ENCODE measurements at places on chromosomes 6 and 20. TPM values are rescaled to one million over a fixed set of nuclear protein-coding genes. Genes with fewer than 3 reads are reported as not detected.
A peak's percentile ranks its signal among the peaks of the same experiment; 100 is the strongest.

DNA sequence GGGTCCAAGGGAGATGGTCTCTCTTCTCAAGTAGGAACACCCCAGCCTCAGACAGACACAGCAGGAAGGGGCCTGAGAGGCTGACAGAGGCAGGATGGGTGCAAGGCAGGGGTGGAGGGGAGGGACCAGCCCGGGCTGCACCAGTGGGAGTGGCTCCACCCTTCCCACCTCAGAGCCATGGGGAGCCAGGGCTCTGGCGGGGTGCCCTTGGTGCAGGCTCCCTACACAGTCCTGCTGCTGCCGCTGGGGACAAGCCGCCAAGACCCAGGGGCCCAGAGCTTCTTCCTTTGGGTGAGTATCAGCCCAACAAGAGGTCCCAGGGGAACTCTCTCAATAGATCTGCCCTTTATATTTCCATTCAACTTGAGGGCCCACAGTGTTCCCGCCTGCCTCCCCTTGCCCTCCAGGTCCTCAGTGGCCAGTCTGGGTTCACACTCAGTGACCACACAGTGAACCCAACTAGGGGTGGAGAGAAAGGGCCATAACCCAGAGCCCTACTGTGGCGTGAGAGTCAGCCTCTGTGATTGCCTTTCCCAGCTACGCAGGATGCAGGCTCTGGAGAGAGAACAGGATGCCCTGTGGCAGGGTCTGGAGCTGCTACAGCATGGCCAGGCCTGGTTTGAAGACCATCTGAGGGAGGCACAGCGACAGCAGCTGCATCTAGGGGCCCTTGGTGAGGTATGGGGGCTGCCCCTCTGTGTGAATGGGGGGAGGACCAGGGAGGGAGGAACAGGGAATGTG is 592 bp downstream of the SAPCD1 start:
- no peak overlapping the region for H3K4me3 ChIP-seq
- no peak for DNase-seq
- H3K27ac ChIP-seq, result no peak overlapping the region
- peaks cover 5% of the 10 kb centered on the region for H3K36me3 ChIP-seq
- no peaks in the 10 kb centered on the region for H3K27me3 ChIP-seq

DNA sequence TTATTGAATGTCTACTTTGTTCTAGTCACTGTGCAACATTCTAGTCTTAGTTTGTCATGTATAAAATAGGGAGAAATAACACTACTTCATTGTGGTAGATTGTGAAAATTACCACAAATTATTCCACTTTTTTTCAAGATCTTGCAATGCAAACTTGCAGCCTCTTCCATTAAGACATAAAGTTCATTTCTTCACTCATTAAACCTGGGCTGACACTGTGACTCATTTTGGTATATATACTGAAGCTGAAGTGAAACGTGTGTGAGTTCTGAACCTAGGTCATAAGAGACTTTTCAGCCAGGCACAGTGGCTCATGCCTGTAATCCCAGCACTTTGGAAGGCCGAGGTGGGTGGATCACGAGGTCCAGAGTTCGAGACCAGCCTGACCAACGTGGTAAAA is 329.0 kb downstream of the BCKDHB start:
- H3K4me1 ChIP-seq, result peaks cover 4% of the 10 kb centered on the region
- H3K27ac ChIP-seq, result no peak overlapping the region
- no peak overlapping the region for H3K4me3 ChIP-seq
- no peaks in the 10 kb centered on the region for H3K27me3 ChIP-seq

- peaks cover 34% of the 10 kb centered on the region for H3K4me1 ChIP-seq
- DNase-seq, result no peak
- H3K27ac ChIP-seq, result no peak overlapping the region
- H3K27me3 ChIP-seq, result no peaks in the 10 kb centered on the region
- no peak overlapping the region for H3K4me3 ChIP-seq
- no peaks in the 10 kb centered on the region for H3K36me3 ChIP-seq
Measured at GRCh38 chr6:113591896-113592827, 265.0 kb upstream of the MARCKS start.

DNA sequence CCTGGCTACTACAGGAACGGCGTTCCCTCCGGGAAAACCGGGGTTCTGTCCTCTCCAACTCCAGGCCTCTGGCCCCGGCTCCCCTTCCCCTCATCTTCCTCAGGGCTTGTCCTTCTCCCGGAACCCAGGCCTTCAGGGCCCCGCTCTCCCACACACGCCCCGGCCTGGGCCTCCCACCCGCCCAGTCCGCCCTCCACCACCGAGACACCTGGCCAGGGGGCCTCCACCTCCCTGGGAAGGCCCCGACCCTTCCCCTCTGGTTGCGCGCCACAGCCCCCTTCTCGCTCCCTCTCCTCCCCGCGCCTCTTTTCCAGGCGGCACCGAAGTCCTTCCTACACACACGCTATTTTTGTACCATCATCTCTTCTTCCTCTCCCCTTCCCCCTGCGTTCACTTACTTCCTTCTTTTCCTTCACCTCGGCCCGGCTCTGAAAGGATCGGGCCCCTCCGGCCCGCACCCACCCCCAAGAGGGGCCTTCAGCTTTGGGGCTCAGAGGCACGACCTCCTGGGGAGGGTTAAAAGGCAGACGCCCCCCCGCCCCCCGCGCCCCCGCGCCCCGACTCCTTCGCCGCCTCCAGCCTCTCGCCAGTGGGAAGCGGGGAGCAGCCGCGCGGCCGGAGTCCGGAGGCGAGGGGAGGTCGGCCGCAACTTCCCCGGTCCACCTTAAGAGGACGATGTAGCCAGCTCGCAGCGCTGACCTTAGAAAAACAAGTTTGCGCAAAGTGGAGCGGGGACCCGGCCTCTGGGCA is 1.3 kb upstream of the SIRPA start:
- H3K4me1 ChIP-seq, result peaks cover 26% of the 10 kb centered on the region
- H3K36me3 ChIP-seq, result no peaks in the 10 kb centered on the region
- H3K27ac ChIP-seq, result peak overlapping the region; percentile 44
- H3K27me3 ChIP-seq, result peaks cover 42% of the 10 kb centered on the region

DNA sequence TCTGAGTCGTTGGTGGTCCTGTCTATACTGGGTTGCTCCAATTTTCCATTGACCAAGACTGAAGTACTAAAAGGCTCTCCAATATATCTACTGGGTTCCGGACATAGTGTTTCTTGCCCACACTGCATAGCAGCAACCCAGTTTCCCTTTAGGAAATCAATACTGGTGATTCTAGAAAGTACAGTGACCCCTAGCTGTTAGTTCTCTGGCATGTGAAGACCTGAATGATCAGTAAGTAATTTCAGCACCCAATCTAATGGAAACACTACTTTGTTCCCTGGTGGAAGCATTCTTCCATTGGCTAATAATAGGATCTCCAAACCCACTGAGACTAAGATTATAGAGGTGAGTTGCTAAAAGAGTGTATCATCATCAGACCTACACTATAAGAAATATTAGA is 40.8 kb upstream of the STMND1 start:
- no peak overlapping the region for H3K4me3 ChIP-seq
- no peak overlapping the region for H3K27ac ChIP-seq
- peaks cover 11% of the 10 kb centered on the region for H3K27me3 ChIP-seq
- H3K36me3 ChIP-seq, result no peaks in the 10 kb centered on the region

DNA sequence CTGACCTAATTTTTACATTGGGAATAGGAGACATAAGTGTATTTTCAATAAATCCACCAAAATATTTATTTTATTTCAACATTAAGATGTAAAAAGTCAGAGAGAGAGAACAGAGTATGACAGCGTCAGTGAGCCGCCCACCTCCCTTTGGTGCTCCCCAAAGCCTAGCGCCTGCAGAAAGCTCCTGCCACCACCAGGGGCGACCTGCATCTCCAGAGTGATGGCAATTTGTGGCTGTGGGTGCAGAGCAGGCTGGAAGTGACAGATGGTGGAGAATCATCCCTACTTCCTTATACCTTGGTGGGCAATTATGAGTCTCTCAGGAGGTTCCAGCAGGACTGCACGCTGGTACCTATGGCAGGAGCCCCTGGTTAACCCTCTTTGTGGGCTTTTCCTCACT is 87.3 kb downstream of the PTPRT start:
- peaks cover 1% of the 10 kb centered on the region for H3K4me1 ChIP-seq
- no peak overlapping the region for H3K27ac ChIP-seq
- H3K27me3 ChIP-seq, result no peaks in the 10 kb centered on the region
- no peak overlapping the region for H3K4me3 ChIP-seq

DNA sequence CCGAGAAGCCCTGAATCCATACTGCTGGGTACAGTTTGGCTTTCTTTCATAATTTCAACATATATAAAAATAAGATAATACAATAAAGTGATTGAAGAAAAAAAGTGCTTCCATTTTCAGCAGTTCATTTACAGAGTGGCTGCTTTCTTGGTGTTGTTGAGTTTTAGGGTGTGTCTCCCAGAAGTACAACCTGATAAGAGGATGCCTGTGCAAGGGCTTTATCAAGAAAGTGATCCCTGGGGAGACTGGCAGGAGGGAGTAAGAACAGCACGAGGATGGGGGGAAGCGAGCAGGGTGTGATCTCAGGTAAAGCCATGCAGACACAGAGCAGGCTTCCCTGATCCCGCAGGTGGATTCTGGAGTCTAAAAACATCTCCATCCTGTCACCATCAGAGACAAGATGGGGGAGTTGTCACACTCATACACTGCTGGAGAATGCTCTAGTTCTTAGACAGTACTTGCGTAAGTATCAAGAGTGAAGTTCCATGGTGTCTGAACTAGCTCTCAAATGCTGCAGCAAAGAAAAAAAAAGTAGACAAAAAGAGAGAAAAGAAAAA is 395.9 kb downstream of the CDH26 start:
- H3K27ac ChIP-seq, result no peak overlapping the region
- no peaks in the 10 kb centered on the region for H3K36me3 ChIP-seq
- H3K27me3 ChIP-seq, result no peaks in the 10 kb centered on the region
- DNase-seq, result no peak
- H3K4me1 ChIP-seq, result peaks cover 1% of the 10 kb centered on the region

DNA sequence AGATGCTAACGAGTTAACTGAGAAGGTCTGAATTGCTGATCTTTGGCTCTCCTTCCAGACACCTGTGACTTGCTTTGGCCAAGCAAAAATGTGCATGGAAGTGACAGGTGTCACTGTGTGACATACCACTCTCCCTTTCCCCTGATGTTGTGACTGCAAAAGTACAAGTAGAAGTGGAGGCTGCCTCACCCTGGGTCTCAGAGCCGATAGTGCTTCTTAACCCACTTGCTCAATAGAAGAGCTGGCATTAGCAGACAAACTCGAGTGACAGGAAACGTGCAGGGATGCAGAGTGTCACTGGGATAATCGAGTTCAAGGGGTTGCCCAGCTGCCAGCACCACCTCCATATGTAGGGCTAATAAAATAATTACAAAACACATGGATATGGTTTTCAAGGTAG is 16.4 kb upstream of the SPO11 start:
- DNase-seq, result no peak
- H3K36me3 ChIP-seq, result no peaks in the 10 kb centered on the region

GRCh38 chr20:16864963-16865362 is 116.8 kb downstream of the OTOR start:
- no peak overlapping the region for H3K27ac ChIP-seq
- H3K4me3 ChIP-seq, result no peak overlapping the region
- no peak for DNase-seq
- no peaks in the 10 kb centered on the region for H3K4me1 ChIP-seq
- peaks cover 3% of the 10 kb centered on the region for H3K27me3 ChIP-seq

GRCh38 chr20:21901470-21902275 is 196.2 kb downstream of the PAX1 start:
- H3K4me3 ChIP-seq, result no peak overlapping the region
- H3K27ac ChIP-seq, result no peak overlapping the region
- DNase-seq, result no peak
- H3K27me3 ChIP-seq, result no peaks in the 10 kb centered on the region
- no peaks in the 10 kb centered on the region for H3K4me1 ChIP-seq

DNA sequence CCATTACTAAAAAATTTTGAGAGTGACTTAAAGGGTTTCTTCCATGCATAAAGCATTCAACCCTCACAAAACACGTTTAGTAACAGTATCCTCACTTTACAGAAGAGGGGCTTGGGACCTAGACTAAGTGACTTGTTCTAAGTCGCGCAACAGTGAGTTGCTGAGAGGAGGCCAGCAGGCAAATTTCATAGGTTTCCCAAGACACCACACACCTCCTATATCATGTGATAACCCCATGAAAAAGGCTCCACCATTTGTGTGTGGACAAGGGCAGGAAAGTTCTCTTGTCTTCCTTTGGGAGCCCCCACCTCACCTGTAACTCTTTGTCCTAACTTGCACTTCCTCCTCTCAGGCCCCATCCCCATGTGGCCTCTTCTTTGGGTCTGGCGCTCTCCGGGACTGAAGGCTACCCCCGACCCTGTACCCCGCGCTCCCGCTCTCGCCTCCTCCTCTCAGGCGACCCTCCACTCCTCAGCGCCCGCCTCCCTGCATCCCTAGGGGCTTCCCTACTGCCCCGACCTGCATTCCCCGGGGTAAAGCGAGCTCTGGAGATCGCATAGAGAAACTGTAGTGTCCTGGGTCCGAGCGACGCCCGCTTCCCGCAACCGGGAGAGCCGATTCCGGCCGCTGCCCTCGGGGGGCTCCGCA is 392 bp downstream of the PSMB8 start:
- DNase-seq, result no peak
- peaks cover 8% of the 10 kb centered on the region for H3K4me1 ChIP-seq
- H3K27me3 ChIP-seq, result peaks cover 83% of the 10 kb centered on the region
- H3K4me3 ChIP-seq, result peak overlapping the region; percentile 79
- H3K27ac ChIP-seq, result no peak overlapping the region
- H3K36me3 ChIP-seq, result no peaks in the 10 kb centered on the region

- H3K4me3 ChIP-seq, result no peak overlapping the region
- peaks cover 29% of the 10 kb centered on the region for H3K4me1 ChIP-seq
- H3K36me3 ChIP-seq, result no peaks in the 10 kb centered on the region
- H3K27me3 ChIP-seq, result peaks cover 93% of the 10 kb centered on the region
- no peak for DNase-seq
Measured at GRCh38 chr6:98830146-98830545, 4.2 kb upstream of the POU3F2 start.

- H3K4me1 ChIP-seq, result peaks cover 3% of the 10 kb centered on the region
- no peak overlapping the region for H3K27ac ChIP-seq
- no peak for DNase-seq
- H3K36me3 ChIP-seq, result no peaks in the 10 kb centered on the region
- no peak overlapping the region for H3K4me3 ChIP-seq
Measured at GRCh38 chr6:139943391-139943790, 568.9 kb upstream of the CITED2 start.

GRCh38 chr6:161354276-161354840 is 80.5 kb upstream of the AGPAT4 start:
- no peak overlapping the region for H3K27ac ChIP-seq
- H3K27me3 ChIP-seq, result no peaks in the 10 kb centered on the region
- H3K4me3 ChIP-seq, result no peak overlapping the region
- H3K4me1 ChIP-seq, result no peaks in the 10 kb centered on the region
- H3K36me3 ChIP-seq, result no peaks in the 10 kb centered on the region

GRCh38 chr6:21084656-21085055 is 508.9 kb upstream of the SOX4 start:
- peaks cover 12% of the 10 kb centered on the region for H3K36me3 ChIP-seq
- no peak overlapping the region for H3K4me3 ChIP-seq
- no peak for DNase-seq
- peaks cover 21% of the 10 kb centered on the region for H3K4me1 ChIP-seq
- no peaks in the 10 kb centered on the region for H3K27me3 ChIP-seq

The NOL4L gene
- 90.4 TPM for total RNA-seq

The BHLHE23 gene
- total RNA-seq, result not detected

The GINS1 gene
- total RNA-seq, result 25.2 TPM

Data from progenitor cell of endocrine pancreas (in vitro differentiated cells).